AG04450 (cell line): ENCODE measurements at places on chromosomes 12 and 14. TPM values are rescaled to one million over a fixed set of nuclear protein-coding genes. Genes with fewer than 3 reads are reported as not detected.

GRCh38 chr14:74246542-74246941 lies 7.3 kb downstream of the VSX2 start:
- DNase-seq, result no peak

DNA sequence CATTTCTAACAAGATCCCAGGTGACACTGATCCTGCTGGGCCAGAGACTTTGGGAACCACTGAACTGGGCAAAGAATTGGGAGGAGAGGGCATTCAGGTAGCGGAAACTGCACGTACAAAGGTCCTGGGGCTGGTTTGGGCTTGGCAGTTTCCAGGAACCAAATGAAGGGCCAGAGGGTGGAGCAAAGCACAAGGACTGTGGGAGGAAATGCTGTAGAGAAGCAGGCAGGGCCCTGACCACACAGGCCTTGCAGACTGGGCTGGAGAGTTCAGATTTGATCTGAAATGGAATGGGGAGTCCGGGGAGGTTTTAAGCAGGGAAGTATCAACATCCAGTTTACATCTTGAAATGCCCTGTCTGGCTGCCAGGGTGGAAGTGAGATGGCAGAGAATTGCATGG lies 195.1 kb downstream of the PHETA1 start:
- DNase-seq, result no peak

- no peak for DNase-seq
Measured at GRCh38 chr14:57835766-57836165, 30.1 kb downstream of the SLC35F4 start.

DNA sequence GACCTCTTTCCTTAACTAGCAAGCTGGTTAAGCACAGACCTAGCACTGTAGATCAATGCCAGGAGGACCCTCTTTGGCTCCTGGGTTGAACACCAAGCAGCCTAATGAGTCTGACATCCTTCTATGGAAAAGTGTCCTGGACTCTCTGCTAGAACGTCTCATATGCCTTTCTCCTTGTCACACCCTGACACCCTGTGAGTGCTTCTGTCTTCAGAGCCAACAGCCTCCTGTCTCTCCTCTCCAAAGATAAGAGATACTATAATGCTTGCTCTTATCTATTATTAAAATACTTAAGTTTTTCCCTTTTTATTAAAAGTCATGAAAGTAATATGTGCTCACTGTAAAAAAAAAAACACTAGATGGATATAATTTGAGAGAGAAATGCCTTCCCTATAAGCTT lies 222.7 kb downstream of the FOXN3 start:
- no peak for DNase-seq

RASSF8 gene
- 22.0 and 25.5 TPM in 2 replicates for polyA plus RNA-seq
